AG10803 (cell line): ENCODE measurements at places on chromosomes 13 and 19.

DNA sequence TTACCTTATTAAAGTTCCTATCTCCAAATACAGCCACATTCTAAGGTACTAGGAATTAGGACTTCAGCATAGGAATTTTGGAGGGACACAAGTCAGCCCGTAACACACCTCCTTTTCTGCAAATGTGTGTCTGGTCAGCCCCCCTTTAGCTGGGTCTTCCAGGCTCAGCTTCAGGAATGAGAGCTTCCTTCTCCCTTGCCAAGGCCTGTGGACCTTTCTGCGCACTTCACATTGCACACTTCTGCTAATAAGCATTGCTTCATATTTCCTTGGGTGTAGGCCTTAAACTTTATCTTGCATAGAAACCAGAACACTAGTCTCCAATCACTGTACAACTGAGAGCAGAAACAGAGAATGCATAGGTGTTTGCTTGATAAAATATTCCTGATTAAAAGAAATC is 4.5 kb upstream of the STK24 start:
- no peak for DNase-seq

DNA sequence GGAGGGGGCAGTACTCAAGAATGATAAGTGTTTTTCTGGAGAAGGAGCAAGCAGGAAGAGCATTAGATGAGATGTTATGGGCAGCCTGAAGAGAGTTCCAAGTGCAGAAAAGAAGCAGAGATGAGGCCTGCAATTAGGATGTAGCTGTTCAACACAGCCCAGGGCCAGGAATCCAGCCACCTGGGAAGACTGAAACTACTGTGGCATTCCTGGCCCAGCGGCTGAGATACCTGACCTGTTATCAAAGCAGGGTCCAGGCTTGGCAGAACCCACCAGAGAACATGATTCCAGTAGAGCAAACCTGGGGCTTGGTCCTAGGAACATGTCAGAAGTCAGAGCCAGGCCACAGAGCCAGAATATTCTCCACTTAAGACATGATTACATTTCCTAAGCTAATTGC is 73.3 kb upstream of the LRCH1 start:
- no peak for DNase-seq

GRCh38 chr13:98697791-98698190 is 54.7 kb downstream of the SLC15A1 start:
- no peak for DNase-seq

- no peak for DNase-seq
These were observed 111.5 kb downstream of the PTPRS start for GRCh38 chr19:5228932-5229777.

GRCh38 chr13:97139691-97140090 is 82.4 kb upstream of the MBNL2 start:
- DNase-seq: no peak

- DNase-seq: no peak
These were observed 63.9 kb downstream of the CEBPG start for GRCh38 chr19:33437393-33437820.

GRCh38 chr13:71677124-71677523 is 189.9 kb downstream of the DACH1 start:
- no peak for DNase-seq

- peak; percentile 83 for DNase-seq
These were observed 13.9 kb downstream of the APLP1 start for GRCh38 chr19:35882114-35882832.

GRCh38 chr13:75423946-75424345 is 58.0 kb downstream of the TBC1D4 start:
- DNase-seq: no peak

- peak; percentile 29 for DNase-seq
These were observed 35.6 kb downstream of the EPS15L1 start for GRCh38 chr19:16435999-16436650.

DNA sequence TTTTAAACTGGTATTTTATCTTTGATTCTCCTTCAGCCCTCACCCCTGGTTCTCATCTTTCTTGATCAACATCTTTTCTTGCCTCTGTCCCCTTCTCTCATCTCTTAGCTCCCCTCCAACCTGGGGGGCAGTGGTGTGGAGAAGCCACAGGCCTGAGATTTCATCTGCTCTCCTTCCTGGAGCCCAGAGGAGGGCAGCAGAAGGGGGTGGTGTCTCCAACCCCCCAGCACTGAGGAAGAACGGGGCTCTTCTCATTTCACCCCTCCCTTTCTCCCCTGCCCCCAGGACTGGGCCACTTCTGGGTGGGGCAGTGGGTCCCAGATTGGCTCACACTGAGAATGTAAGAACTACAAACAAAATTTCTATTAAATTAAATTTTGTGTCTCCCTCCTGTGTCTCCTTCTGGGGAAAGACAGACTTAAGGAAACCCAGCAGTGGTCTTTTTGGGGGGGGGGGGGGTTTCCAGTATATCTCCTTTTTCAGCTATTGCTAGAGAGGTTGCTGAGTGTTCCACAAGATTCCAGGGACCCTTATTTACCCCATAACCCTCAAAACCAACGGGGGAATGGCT is 1.5 kb upstream of the RAD23A start:
- no peak for DNase-seq

- DNase-seq: peak; percentile 59
These were observed 27.4 kb upstream of the ZNF536 start for GRCh38 chr19:30344446-30345425.

DNA sequence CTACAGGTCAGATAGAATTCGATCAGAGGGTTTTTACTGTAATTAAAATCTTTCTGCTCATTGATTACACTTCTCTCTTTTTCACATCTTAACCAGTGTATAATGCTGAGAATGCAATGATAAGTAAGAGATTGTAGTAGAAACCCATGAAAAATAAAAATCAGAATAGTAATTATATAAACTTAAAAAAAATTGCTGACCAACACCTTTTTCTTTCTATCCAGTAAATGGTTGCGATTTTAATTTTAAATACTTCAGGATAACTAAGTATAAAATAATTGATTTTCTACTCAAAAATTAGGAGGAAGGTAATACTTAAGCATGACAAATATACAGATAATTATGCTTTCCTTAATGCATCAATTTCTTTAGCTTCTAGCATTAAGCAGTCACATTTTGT is 910.6 kb upstream of the GPC6 start:
- DNase-seq: no peak

- peak; percentile 37 for DNase-seq
These were observed 225.2 kb downstream of the FOXO1 start for GRCh38 chr13:40440990-40441820.

DNA sequence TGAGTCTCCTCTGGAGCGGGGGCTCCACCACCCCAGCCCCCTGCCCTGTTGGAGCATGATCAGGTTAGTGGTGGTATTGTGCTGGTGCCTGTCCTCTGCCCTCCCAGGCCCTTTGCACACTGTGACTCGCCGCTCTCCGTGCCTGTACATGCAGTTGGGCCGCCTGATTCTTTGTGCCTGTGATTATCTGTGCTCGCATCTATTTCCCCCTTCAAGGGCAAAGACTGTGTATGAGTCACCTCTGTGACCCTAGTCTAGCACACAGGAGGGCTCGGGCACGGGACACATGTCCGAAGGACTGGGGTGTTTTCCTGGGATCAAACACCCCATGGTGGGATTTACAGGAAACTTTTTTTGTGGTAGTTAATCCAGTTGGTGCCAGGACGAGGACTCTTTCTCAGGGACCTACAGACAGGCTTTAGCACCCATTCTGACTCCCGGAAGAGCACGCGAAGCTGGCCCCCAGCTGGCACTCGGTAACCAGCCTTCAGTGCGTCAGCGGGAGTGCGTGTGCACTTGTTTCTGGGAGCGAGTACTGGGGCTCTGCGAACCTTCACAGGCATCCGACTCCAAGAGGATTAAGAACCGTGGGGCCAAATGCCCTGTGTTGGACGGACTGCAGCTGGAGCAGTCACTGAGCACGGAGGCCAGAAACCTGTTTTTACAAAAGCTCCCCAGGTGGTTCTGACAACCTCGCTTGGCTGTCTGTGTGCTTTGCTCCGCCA is 6.7 kb downstream of the PPP1R37 start:
- no peak for DNase-seq

GRCh38 chr13:70814684-70815083 is 706.4 kb upstream of the KLHL1 start:
- no peak for DNase-seq

- peak; percentile 68 for DNase-seq
These were observed 121.9 kb upstream of the GJB6 start for GRCh38 chr13:20353973-20354372.

GRCh38 chr19:13207846-13208671 is 57.8 kb downstream of the IER2 start:
- DNase-seq: peak; percentile 76

- DNase-seq: peak; percentile 44
These were observed 766 bp downstream of the CEBPG start for GRCh38 chr19:33374236-33374714.

GRCh38 chr13:100382785-100383184 is 205.8 kb downstream of the GGACT start:
- peak; percentile 15 for DNase-seq

- DNase-seq: peak; percentile 35
These were observed 630 bp downstream of the RNF126 start for GRCh38 chr19:662207-662961.

- no peak for DNase-seq
These were observed 9.2 kb upstream of the EDDM13 start for GRCh38 chr19:56263319-56263718.

- no peak for DNase-seq
These were observed 22.9 kb upstream of the SLC35E1 start for GRCh38 chr19:16595097-16595496.

DNA sequence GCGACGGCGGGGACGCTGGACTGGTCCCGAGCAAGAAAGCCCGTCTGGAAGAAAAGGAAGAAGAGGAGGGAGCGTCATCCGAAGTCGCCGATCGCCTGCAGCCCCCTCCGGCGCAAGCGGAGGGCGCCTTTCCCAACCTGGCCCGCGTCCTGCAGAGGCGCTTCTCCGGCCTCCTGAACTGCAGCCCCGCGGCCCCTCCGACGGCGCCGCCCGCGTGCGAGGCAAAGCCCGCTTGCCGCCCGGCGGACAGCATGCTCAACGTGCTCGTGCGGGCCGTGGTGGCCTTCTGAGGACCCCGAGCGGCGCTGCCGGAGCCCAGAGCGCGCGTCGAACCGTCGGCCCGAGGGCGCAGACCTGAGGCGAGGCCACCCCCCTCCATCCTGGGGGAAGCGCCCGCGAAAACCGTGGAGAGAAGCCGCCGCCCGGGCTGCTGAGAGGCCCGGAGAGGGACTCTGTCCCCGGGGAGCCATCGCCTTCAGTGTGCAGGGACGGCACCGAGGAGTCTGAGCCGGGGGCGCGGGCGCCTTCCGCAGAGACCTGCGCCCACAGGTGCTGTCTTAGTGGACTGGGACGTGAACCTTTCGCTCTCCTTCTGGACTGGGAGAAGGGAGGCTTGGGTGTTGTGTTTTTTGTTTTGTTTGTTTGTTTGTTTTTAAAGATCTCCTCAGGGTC is 3.5 kb downstream of the IER2 start:
- peak; percentile 49 for DNase-seq

- DNase-seq: no peak
These were observed 226.0 kb downstream of the KATNAL1 start for GRCh38 chr13:30081331-30081730.

DNA sequence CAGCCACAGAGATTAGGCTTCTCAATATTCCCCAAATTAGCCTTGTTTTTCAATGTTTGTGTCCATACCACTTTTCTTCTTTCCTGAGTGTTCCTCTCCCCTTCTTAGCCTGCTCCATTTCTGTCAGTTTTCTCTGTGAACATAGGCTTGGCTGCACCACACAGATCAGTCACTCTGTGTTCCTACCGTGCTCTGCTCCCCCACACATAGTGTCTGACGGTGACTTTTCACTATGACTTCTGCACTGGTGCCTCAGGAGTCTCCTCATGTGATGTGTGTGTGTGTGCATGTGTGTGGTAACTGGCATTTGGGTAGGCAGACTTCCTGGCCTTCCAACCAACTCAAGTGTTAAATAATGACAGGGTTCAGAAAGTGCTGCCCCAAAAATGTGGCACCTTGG is 47.9 kb upstream of the MYCBP2 start:
- no peak for DNase-seq

DNA sequence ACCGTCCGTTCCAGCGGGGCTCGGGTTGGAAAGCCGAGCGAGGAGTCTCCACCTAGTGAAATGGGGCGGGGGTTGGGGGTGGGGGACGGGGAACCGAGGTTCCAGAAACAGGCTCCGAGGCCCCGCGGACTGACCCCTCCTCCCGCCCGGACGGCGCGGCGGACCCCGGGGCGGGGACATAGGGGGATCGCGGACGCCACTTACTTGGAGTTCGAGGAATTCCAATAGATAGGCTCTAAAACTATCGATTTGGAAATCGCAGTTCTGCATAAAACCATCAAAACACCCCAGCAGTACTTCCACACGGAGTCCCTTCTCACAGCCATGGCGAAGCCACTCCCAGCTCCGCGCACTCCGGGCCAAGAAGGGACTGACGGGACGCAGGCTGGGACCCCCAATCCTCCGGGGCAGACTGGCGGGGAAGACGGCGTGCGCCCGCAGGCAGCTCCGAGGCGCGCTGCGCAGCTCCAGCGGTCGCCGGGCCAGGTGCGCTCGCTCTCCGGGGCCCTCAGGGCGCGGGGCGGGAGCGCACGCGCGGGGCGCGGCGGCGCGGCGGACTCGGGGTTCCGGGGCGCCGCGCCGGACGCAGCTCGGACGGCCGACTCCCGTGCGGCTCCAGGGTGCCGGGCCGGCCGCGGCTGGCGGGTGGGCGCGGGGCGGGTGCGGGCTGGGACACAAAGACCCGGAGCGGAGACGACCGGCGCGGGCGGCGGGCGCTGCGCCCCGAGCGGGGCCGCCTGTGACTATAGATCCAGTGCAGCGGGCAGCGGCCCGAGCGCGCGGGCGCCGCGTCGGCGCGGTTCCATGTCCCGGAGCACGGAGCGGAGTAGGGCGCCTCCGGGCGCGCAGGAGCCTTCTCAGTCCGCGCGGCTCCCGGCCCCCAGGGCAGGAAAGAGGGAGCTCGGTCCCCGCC is 567 bp downstream of the EFNB2 start:
- peak; percentile 20 for DNase-seq

DNA sequence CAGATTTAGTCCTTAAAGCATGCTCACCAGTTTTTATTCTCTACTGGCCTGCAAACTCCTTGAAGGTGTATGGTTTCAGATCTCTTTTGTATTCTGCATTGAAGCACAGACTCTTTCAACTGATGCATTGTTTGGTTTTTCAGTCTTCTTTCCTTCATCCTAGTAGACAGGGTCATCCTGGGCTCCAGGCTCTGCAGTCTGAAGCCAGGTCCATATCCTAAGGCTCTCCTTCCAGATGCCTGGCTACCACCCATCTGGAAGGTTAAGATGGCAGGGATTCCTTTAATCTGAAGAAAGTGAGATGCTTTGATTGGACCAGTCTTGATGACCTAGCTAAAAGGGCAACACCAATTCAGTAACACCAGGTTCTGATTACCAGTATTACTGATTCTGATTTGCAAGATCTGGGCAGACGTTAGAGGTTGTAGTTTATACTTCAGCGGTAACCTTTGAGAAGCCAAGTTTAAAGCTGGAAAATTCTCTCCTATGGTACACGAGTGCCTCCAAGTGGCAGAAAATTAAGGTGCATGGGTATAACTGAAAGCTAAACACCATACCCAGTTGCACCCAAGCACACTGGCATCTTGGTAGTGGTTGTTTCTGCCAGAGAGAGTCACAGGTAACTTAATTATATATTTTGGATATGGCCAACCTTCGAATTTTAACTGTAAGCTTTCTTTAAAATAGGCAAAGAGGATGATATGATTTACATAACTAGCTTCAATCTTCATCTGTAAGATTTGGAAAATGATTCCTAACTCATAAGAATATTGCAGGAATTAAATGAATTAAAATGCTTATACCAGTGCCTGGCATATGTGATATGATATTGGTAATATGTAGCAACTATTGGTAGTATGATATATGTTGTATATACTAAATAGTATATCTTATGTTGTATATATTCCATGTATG is 1651.9 kb upstream of the MIR17HG start:
- peak; percentile 8 for DNase-seq
